HS-27A (cell line): ENCODE measurements at places on chromosomes 6 and 20.

- no peak for DNase-seq
These were observed 217.1 kb downstream of the FARS2 start for GRCh38 chr6:5478380-5478779.

DNA sequence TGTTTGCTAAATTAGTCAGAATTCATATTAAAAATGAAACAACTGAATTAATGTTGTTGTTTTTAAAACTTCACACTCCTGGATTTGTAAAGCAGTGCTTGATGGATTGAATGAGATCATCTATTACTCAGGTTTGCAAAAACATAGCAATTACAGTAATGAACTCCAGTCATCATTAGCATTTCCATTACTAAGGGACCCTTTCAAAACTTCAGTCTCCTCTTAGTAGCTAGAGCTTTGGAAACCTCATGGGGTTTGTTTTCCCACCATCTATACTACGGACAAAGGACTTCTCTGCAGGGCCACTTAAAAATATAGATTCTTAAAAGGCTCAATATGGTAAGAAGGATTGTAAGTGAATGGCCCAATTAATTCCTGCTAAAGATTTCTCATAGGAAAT lies 209.9 kb upstream of the PRND start:
- DNase-seq: no peak

- no peak for DNase-seq
These were observed 6.2 kb upstream of the LCA5 start for GRCh38 chr6:79543411-79543810.

GRCh38 chr6:22530506-22530905 lies 38.9 kb upstream of the HDGFL1 start:
- no peak for DNase-seq

- no peak for DNase-seq
These were observed 29.2 kb upstream of the SMOC2 start for GRCh38 chr6:168411793-168412192.

- no peak for DNase-seq
These were observed 42.9 kb upstream of the SPACA1 start for GRCh38 chr6:88004707-88005106.

DNA sequence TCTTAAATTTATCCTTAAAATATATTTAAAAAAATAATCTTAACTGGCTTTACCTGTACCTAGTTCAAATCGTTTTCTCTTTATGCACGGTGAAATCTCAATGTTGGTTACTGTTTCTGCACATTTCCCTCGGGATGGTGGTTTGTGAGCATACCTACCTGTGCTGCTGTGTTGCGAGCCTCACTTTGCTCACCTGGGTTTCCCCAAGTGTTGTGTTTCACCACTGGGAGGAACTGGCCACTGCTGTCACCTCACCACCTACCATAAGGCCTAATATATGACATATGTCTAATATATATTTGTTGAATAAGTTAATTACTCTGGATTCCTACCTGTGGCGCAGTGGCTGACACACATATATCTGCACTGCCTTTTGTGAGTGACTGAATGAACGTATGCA lies 493.5 kb upstream of the FLRT3 start:
- DNase-seq: no peak

DNA sequence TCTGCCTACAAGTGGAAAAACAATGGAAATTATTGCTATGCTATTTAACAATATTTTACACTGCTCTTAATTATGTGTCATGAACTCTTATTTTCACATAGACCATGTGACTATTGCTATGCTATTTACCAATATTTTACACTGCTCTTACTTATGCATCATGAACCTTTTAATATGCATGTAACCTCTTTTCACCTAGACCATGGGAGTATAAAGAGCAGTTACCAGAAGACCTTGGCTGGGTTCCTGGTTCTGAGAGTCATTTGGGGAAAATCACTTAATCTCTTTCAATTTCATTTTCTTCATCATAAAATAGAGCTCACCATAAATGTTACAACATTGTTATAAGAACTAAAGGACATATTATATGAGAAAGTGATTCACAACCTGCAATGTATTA lies 223.8 kb upstream of the RNF217 start:
- DNase-seq: no peak
